ENCODE measurements at places on chromosomes 3 and 15.
A peak's percentile ranks its signal among the peaks of the same experiment; 100 is the strongest.

GRCh38 chr3:10351013-10351735, 30.3 kb upstream of the SEC13 start:
- no peak for DNase-seq

GRCh38 chr15:81948222-81948621, 97.6 kb downstream of the MEX3B start:
- no peak for DNase-seq

DNA sequence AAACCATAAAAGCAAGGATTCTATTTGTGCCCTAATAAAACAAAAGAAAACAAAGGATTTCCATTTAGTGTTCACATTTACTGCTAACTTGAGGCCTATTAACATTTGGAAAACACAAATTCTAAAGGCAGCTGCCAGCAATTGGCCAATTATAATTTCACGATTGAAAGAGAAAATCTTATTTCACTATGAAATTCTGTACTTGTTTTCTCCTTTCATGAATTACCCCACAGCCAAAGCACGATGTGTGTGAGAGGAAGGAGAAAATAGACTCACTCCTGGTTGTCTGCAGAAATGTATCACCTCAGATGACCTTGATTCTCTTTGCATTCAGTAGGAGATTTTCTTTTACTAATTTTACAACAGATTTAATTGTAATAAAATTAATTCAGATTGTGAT, 242.8 kb upstream of the GBE1 start:
- no peak for DNase-seq

DNA sequence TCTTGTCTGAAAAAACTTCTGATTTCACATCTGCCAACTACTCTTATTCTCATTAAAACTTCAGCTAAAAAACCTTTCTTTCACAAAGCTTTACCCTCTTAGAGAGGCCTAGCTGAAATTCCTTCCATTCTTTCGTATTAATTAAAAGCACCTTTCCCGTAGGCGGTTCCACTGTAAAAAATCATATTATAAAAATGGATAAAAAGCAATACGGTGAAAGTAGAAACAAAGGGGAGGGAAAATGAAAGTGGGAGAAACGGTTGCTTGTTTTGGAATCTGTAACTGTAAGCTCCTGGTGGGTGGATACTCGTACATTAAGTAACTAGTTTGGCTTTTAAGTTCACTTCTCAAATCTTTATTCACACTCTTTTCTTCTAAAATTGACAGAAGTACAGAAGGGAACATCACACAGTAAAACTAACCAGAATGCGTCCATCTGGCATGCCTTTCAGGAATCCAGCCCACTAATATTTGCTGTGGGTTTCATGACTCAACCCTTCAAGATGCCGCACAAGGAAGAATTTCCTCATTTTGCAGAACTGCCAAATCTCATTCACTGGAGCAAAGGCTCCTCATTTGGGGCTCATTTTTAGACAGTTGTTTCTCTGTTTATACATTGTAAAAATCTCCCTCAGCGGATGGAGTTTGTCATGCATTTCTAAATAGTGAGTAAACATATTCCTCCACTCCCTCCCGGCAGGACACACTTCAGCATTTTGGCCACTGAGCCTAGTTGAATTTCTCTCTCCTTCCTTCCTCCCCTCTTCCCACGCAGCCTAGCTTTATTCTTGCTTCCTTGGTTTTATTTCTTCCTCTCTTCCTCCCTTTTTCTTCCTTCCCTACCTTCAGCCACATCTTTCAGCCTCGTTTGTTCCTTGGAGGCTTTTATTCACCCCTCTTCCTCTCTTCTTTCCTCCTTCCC, 419.5 kb upstream of the NAALADL2 start:
- DNase-seq: peak; percentile 97

DNA sequence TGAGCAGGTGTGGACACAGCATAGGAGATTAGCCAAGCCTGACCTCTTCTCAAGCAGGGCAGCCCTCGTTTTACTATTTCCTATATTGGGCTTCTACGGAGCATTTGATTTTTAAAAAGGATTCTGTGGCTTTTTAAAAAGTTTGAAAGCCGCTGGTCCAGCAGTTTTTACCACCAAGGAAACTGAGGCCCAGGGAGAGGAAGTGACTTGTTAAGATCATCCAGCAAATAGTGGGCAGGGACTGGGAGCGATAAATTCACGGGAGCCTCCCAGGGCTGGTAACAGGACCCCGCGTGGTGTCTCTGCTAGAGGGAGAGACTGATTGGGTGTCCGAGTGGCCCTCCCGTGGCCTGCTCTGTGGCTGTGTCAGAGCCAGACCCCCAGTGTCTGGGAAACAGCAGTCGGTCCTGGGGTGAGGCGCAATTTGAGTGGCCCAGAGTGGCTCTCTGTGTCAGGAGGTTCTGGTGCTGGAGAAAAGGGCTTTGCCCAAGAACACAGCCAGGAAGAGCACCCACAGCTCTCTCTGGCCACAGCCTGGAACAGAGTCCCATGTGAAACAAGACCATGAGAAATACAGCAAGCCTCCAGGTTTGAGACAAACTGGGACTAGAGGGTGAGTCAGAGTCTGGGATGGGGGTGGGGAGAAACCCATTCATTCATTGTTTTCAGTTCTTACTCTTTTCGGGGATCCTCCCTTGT, 4.2 kb downstream of the FURIN start:
- DNase-seq: peak; percentile 81

GRCh38 chr3:186281176-186281575, 80.9 kb downstream of the DGKG start:
- peak; percentile 72 for DNase-seq

DNA sequence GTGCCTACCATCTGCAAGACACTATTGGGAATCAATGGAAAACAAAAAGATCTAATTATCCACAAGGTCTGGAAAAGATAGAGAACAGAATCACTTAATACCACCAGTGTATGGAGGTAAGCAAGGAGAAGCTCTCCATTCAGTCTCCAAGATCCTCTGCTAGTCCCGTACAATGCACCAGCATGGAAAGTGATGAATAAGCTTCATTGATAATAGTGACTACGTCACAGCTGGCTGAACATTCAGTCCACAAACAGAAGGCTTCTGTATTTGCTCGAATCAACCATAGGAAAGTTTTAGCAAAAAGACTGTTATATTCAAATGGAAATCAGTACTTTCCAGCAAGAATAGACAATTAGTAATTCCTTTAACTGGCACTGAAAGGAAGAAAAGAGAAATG, 42.9 kb downstream of the IGSF11 start:
- no peak for DNase-seq
